Neural progenitor cell (in vitro differentiated cells): ENCODE measurements at places on chromosomes 7 and 10. TPM values are rescaled to one million over a fixed set of nuclear protein-coding genes. Genes with fewer than 3 reads are reported as not detected.

- DNase-seq = peak; percentile 14
Measured at GRCh38 chr10:78602201-78602932, 466.4 kb upstream of the ZMIZ1 start.

Gene PFKP
- total RNA-seq = 55.2 and 71.2 TPM in 2 replicates

Gene LIPK
- not detected in 2 replicates for total RNA-seq

Gene RNF32
- total RNA-seq = 3.0 and 3.3 TPM in 2 replicates

DNA sequence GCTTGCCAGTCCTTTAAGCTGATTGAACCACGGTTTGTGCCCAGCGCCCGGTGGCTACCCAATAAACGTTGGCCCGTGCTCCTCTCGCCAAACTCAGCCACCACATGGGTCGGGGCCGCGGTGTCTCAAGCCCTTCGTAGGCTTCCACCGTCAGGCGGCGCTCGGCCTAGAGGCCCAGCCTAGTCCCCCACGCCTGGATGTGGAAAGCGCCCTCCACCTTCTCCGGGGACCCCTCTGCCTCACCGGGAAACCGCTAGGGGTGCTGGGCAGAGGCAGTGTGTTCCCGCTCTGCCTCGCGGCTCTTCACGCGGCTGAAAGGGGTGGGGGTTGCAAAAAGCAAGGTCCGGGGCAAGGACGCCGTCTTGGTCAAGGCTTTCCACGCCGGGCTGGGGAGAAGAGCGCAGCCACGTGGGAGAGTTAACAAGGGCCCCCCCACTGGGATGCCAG is 29.8 kb downstream of the LEP start:
- no peak for DNase-seq

GRCh38 chr7:138797715-138798320 is at the start of the genes ATP6V0A4 and TMEM213:
Gene ATP6V0A4 (minus strand): TSS chr7:138798196. CDS start chr7:138771247, 26,949 bp downstream.
Gene TMEM213 (plus strand): TSS chr7:138797994. CDS start chr7:138798105, 111 bp downstream.
- peak; percentile 56 for DNase-seq

- DNase-seq = peak; percentile 86
Measured at GRCh38 chr7:112938863-112939573, 147.6 kb downstream of the GPR85 start.

DNA sequence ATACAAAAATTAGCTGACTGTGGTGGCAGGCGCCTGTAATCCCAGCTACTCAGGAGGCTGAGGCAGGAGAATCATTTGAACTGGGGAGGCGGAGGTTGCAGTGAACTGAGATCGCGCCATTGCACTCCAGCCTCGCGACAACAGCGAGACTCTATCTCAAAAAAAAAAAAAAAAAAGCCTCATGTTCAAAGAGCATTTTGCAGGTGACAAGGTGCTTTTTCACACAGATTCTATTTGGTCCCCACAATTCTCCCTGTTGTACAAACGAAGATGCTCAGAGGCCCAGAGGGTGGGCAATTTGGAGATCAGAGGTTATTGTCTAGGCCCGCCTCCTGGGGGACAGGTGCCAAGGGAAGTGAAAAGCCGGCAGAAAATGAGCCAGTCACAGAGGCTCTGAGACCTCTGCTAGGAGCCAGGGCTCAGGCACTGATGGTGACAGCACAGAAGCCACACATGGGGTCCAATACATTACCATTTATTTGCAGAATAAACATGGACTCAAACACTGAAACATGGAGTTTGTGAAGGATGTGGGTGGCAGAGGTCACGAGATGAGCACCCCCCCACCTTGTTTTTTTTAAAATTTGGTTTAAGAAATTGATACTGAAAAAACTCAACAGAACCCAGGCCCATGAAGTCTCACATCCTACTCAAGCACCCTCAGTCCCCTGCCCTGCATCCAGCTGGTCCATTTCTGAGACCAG is 882 bp upstream of the GAL3ST4 start:
- DNase-seq = no peak

Gene WNT8B
- total RNA-seq = 5.8 and 9.0 TPM in 2 replicates
